T-helper 17 cell (primary cell): ENCODE measurements at places on chromosomes 6 and 20.

DNA sequence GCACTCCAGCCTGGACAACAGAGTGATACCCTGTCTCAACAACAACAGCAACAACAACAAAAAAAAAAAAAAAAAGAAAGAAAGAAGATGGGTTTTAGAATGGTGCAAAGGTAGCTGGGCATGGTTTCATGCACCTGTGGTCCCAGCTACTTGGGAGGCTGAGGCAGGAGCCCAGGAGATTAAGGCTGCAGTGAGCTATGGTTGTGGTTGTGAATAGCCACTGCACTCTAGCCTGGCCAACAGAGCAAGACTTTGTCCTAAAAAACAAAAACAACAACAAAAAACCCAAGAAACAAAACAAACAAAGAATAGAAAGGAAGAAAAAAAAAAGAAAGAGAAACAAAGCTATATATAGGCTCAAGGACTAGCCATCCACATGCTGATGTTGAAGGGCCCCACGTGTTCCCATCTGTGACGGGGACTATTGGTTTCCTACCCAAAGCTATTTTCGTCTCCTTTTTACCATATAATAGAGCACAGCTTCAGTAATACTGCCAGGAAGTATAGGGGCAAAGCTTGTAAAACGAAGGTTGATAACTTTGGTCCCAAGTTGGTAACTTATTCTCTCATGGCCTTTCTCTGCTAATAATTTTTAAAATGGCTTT lies 7.9 kb upstream of the EEF1E1 start:
- DNase-seq: no peak

GRCh38 chr20:62925420-62926228 lies 681 bp downstream of the DIDO1 start:
- DNase-seq: peak; percentile 38

- DNase-seq: peak; percentile 1
These were observed 132.8 kb downstream of the TAF4 start for GRCh38 chr20:61932711-61933480.

DNA sequence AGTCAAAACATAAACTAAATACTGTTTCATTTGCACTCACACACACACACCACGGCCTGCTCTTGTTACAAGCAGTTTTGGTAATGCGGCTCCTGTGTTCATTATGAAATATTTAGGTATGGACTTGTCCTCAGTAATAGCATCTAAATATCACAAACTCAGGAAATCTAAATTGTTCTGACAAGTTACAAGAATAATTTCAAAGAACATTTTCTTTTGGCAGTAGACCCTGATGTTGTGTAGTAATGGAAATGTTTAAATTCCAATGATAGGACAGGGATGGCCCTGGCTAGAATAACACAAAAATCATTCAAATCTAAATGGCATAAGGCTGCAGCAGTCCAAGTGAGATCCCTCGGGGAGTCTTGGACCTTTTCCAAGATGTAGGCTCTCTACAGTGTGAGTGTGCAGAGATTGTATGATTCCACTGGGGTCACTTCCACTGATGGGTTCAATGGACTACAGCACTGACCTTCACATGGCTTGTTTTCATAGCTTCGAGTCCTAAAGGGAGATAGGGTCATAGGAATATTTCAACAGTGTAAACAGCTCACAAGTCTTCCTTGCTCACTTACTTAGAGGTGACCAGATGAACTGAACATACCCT lies 210.6 kb upstream of the PLCB4 start:
- DNase-seq: no peak

- DNase-seq: no peak
These were observed 90.6 kb upstream of the ADGRB3 start for GRCh38 chr6:68544450-68544849.

DNA sequence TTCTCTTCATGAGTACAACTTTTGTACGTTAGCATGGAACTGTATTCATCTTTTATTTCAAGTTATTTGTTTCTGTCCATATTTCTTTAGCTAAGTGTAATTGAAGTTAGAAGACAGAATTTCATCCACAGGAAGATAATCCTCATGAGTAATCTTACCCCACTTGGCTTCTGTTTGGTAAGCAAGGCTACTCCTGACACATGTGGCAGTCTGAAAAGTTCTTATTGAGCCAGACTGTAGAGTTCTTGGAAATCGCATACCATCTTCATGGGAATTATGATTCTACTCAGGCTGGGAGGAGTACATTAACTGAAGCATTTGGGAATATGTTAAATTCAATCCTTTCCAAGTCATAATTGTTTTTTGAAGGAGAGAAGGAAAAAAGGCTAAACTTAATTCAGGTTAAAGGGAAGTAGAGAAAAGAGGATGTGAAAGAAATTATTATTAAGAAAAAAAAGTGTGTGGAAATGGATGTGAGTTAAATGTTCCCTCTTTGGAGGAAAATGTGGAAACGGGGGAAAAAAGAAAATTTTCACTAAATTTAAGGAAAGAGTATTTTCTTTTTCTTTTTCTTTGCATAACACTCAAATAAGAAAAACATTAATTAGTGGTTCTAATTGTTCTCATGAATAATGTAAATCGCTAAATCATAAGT lies 41.5 kb upstream of the TENT5A start:
- DNase-seq: no peak

DNA sequence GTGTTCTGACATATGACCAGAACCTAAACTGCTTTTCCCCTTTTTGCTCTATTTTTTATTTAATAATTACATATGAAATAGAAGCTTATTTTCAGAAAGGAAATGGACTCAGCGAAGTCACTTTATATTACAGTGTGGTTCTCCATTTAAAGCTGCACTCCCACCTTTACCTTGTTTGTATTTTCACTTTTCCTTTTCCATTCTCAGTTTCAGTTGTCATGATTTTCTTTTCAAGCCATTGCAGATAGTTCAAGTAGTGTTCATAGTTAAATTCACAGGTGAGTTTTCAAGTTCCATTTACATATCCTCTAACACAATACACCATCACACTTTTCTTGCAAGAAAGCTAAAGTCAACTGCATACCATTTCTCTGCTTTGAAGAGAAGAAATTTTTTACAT lies 400.2 kb downstream of the HACE1 start:
- DNase-seq: no peak

GRCh38 chr20:45114465-45115385 lies at the start of gene WFDC5:
Gene WFDC5 (minus strand): TSS chr20:45115174. CDS start chr20:45115083, 91 bp downstream.
- no peak for DNase-seq

DNA sequence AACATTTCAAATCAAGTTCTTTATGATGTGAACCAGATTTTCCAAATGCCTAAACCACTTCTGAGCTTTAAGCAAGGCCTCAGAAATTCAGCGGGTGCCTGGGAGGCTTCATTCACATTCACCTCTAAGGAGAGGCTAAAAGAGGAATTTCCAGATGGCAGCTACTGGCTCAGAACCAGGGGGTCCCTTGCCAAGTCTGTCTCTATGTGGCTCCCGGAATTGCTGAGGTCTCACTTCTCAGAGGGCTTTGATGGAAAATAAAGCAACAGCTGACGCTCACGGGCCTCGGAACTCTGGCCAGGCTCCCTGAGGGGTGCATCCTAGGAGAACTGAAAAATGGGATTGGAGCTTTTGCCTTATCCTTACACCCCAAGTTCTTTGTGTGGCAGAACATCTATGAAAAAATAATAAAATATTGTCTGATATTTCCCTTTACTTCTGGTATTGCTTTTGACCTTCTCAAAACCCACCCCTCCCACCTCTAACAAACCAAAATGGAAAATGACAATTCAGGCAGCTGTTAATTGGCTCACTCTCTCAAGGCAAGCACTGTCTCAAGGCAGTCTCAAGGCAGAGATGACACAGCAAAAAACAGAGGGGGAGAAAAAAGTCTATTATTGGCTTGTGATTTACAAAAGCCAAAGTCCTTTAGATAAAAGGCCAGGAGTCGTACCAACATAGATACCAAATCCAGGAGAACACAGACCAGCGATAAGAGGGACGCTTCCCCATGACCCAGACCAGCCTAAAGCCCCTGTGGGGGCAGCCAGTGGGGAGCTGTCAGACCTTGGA lies 21.8 kb upstream of the LRRN4 start:
- no peak for DNase-seq

DNA sequence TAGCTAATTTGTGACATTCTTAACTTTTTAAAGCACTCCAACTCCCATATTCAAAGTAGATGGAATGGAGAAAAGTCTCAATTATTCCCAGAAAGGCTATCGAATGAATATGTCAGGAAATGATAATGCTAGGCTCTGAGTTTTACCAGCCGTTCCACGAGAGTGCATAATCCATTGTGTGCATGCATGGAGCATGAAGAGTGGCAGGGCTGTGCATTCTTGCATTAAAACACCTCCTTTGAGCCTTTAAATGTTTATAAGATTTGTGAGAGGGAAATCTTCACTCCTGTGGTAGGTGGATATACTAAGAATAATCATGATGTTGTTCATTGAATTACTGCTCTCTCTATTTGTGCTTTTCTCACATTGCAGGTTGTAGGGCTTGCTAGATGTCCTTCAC lies 178.3 kb downstream of the CARMIL1 start:
- no peak for DNase-seq
